Stimulated activated naive CD8-positive, alpha-beta T cell treated with anti-CD3 and anti-CD28 coated beads, Interleukin-15, Interleukin-2, amounts not matched to agents 100 U/mL and 50 U/mL, for 24 hours (primary cell): ENCODE measurements at places on chromosomes 6 and 20.
A peak's percentile ranks its signal among the peaks of the same experiment; 100 is the strongest.

DNA sequence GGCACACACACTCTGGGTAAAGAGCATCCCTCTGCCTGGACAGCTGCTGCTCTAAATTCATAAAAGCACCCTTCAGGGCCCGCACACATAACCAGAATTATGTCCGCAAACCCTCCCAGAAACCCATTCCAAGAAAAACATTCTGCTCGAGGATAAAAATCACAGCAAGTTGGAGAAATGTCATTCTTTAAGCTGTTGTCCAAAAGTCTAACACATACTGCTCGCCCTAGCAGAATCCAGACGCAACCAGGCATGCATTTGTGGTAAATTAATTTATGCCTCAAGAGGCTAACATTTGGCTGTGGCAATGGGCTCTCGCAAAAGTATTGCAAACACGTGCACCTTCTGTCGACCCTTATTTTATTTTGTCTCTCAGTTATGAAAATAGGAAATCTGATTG lies 116.1 kb upstream of the INSM1 start:
- no peak for DNase-seq

DNA sequence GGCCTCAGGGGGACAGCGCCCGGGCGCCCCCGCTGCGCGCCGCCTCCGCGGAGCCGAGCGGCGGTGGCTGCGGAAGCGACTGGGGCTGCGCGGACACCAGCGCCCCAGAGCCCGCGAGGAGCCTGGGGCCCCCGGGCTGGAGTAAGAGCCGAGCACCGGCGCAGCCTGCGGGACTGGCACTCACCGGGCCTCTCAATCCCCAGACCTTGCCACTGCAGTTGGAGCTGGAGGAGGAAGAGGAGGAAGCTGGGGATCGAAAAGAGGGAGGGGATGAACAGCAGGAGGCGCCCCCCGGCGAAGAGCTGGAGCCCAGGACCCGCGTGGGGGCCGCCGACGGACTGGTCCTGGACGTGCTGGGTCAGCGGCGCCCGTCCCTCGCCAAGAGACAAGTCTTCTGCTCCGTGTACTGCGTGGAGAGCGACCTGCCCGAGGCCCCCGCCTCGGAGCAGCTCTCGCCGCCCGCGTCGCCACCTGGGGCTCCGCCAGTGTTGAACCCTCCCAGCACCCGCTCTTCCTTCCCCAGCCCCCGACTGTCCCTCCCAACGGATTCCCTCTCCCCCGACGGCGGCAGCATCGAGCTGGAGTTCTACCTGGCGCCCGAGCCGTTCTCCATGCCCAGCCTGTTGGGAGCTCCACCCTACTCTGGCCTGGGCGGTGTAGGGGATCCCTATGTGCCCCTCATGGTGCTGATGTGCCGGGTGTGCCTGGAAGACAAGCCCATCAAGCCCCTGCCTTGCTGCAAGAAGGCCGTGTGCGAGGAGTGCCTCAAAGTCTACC lies 590 bp downstream of the RNF217 start:
- no peak for DNase-seq

- DNase-seq = no peak
These were observed 906.8 kb downstream of the GRIK2 start for GRCh38 chr6:102300350-102300749.

GRCh38 chr20:60219984-60220562 lies 261.9 kb downstream of the CDH26 start:
- DNase-seq = no peak

GRCh38 chr20:11355345-11355744 lies 562.3 kb upstream of the BTBD3 start:
- DNase-seq = no peak

GRCh38 chr6:137571854-137572253 lies 77.7 kb upstream of the OLIG3 start:
- peak; percentile 66 for DNase-seq

DNA sequence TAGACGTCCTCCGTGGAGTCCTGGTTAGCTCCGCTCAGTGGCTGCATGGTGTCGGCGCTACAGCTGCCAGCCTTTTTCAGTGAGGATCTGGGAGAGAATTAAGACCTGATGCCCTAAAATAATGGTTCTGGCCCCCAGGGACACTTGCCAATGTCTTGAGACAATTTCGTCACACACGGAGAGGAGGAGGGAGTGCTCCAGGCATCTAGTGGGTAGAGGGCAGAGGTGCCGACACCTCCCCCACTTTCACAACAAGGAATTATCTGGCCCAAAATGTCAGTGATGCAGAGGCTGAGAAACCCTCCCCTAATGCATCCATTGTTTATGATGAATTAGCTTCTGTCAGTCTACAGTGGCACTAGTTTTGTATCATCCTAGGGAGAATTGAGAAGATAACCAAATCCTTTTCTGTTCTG lies 24.4 kb downstream of the TMEM181 start:
- no peak for DNase-seq

DNA sequence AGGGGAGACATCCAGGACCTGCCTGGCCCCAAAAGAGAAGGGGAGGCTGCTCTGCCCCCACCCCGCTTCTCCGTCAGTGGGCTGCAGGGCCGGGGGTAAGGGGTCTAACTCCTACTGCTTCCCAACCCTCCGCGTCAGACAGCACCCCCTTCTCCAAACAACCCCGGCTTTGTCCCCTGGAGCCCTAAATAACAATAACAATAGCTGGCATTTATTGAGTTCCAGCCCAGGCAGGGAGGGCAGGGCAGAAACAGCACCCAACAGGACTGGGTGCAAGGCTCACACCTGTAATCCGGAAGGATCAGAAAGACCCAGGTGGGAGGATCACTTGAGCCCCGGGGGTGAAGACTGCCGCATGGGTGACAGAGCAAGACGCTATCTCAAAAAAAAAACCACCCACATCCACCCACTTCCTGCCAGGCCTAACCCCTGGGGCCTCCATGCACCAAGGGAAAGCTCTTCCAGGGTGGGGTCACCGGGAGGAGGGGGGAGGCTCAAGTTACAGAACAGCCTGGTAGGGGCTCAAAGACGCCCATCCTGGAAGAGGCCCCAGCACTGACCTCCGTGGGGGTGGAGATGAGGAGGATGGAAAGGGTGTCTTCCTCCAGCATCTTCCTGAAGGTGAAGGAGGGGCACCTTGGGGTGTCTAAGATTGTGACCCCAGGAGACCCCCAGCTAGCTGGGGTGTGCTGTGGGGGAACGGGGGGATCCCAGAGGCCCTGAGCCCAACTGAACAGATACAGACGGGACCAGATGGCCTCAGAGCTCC lies 1.3 kb upstream of the FNDC11 start:
- DNase-seq = peak; percentile 32

DNA sequence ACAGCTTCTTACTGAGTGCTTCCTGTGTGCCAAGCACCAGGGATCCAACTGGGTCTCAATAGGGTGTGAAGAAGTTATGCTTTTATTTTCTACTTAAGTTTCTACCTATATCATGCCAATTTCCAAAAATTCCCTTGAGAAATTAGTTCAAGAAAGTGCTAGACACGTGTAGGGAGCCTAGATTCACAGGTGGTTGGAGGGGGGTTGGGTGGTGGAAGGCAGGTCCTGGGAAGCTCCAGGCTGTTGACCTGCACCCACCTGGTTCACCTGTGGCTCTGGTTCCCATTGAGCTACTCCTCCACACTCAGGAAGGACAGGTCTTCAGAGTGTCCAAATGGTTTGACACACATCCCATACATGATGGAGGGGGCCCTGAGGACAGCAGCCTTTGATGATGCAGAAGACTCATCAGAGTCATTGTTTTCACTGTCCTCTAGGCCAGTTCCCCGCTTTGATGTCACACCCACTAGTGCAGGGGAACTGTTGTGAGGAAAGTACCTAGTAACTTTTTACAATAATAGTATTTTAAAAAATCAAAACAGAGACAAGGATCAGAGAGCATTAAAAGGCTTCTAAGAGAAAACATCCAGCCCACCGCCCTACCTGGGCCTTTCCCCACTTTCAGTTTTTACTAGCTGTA lies 39.8 kb upstream of the MYL9 start:
- no peak for DNase-seq

DNA sequence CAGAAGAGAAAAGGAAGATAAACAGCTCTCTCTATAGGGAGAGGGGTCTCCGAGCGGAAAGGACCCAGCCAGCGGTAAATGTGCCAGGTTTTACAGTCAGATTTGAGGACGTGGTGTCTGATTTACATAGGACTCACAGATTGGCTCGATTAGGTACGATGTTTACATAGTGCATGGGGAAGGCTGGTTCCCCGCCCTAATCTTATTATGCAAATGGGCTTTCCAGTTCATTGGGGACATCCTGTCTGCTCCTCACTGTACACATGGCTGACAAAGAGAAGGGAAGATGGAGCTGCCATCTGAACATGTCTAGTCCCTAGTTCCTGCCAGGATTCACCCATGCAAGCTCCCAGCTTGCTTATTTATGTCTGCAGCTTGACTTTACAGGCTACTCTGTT lies 119.9 kb downstream of the RNF144B start:
- no peak for DNase-seq
